Natural killer cell treated with Interleukin-12 subunit alpha and Interleukin-12 subunit beta and Interleukin-15 and Interleukin-18, amount 100 ng/mL, for 72 hours (primary cell): ENCODE measurements at places on chromosomes 12 and 14.

DNA sequence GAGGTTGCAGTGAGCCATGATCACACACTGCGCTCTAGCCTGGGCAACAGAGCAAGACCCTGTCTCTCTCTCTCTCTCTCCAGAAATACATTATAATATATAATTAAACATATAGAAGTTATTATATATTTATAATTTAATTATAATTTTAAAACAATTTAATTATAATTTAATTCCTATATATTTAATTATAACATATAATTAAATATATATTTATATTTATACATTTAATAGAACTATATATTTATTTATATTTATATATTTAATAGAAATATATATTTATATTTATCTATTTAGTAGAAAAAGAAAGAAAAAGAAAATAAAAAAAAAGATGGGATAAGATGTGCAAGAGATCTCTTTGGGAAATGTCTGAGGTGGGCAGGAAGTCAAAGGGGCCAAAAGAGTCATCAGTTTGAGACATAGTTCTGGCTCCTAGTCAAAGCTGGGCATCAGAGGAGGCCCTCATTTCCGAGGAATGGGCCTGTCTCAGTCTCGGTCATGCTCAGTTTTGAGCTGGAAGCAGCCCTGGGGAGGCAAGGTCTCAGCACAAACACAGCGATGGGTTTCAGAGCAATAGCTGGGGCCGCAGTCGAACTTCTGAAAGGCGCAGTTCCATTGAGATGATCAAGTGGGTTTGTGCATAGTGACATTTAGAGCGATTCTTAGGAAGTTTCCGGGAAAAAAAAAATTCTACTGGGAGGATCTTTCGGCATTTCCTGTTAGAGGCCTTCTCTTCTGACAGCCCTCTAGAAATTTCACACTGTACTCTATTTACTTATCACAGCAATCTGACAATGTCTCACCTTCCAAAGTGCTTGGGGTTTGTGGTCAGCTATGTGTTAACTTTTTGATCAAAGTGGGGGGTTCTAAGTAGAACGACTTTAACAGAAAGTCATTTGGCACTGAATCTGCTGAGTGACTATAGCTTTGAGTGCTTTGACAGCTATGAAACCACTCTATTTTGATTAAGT is 58.7 kb upstream of the GZMB start:
- DNase-seq: peak; percentile 84

GRCh38 chr12:52211716-52212585 is 20.1 kb upstream of the KRT80 start:
- DNase-seq: no peak

GRCh38 chr12:52390739-52391617 is 5.5 kb upstream of the KRT84 start:
- DNase-seq: no peak

DNA sequence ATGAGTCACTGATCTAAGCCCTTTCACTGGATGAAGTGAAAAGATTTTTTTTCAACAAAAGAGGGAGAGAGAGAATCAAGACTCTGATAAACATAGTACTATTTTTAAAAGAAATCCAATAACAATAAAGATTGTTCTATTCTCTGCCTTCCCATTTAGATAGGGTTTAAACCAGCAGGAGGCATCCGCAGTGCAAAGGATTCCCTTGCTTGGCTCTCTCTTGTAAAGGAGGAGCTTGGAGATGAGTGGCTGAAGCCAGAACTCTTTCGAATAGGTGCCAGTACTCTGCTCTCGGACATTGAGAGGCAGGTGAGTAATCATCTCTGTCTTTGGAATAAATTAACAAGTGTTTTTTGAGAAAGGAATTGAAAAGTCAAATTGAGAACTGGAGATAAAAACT is 124.9 kb downstream of the DERA start:
- no peak for DNase-seq

DNA sequence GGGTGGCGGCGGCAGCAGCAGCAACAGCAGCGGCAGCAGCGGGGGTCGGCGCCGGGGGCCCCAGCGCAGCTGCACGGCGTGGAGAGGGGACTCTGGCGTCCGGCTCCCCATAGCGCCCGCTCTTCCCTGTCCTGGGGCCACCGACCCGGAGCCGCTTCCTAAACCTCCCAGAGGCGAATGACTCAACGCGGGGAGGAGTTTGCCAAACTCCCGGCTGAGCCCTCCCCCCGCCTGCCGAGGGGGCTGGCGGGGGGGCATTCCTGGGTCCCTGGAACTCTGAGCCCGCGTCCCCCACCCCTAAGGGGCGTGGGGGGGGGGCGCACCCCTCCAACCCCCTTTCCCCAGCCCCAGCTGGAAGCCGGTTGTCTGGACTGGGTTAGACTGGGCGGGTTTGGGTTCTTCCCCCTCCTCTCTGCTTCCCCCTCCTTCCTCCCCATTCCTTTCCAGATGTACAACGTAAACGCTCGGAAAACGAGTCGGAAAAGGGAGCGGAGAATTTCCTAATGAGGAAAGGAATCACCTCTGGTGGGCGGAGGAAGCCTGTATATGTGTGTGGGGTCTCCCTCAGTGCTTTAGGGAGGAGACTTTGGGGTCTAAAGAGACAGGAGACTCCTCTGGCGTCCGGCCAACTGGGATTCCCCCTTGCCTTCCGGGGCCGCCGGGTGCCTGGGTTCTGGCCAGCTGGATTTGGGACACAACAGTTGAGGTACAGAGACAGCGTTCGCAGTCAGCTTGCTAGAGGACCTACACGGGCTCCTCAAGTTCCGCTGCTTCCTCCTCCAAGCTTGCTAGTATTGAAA is at the start of gene ITGA5:
ITGA5 (minus strand) TSS at position 179 of the 800 bp plus-strand sequence; CDS start at position 111, 68 bp downstream.
- DNase-seq: no peak

GRCh38 chr14:34027130-34027989 is 76.5 kb upstream of the EGLN3 start:
- no peak for DNase-seq

DNA sequence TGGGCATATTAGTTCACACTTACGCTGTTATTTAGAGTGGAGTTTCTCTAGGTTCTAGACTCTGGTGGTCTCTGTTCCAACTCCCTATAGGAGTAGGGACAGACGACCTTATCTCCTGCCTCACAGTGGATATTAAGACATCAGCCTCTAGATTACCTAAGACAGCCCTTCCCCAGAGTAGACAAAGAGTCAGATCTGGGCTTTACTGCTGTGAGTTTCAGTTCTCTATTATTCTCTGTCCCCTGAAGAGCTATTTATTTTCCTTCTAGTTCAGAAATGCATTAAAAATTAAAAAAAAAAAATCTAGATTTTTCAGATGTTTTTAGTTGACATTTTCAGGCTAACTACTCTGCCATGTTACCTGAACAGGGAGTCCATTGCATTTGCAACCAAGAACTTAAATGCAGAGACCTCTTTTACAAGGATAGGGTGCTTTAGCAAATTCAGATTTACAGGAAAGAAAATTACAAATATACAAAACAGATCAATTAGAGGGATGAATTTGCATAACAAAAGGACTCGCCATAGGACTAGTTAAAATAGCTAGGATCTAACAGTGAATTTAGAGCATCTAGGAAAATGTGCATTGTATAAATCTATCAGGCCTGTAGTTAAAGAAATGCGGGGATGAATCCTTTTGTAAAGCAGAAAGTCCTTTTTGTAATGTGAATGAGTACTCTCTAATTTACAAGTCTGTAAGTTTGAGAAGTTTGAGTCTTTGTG is 381.4 kb downstream of the APAF1 start:
- no peak for DNase-seq

GRCh38 chr14:83483063-83483462 is 1949.4 kb upstream of the SEL1L start:
- DNase-seq: no peak

GRCh38 chr14:29475641-29476040 is 452.0 kb downstream of the PRKD1 start:
- no peak for DNase-seq

- no peak for DNase-seq
Observed at GRCh38 chr12:64603183-64603841, 7.0 kb upstream of the RASSF3 start.

- DNase-seq: no peak
Observed at GRCh38 chr12:22332202-22332601, 2.3 kb downstream of the ST8SIA1 start.

DNA sequence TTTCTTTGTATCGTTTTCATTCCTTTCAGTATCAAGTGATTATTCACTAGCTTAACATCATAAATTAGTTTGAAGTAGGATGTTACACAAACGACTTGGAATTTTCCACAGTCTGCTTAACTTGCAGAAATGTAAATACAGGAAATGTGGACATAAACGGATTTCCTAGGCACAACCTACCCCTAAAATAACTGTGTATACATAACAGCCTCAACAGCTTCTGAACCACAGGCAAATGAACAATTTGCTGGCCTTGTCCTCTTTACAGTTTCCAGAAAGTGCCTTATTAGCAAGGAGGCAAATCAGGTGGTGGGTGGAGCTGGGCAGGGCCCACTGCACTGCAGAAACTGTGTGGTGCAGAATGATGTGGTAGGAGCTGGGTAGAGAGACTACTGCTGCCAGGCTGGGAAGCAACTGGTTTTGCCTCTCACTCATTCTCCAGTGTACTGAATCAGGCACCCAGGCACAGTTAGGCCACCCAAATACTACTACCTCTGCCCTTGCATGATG is 14.1 kb downstream of the DRAM1 start:
- no peak for DNase-seq

DNA sequence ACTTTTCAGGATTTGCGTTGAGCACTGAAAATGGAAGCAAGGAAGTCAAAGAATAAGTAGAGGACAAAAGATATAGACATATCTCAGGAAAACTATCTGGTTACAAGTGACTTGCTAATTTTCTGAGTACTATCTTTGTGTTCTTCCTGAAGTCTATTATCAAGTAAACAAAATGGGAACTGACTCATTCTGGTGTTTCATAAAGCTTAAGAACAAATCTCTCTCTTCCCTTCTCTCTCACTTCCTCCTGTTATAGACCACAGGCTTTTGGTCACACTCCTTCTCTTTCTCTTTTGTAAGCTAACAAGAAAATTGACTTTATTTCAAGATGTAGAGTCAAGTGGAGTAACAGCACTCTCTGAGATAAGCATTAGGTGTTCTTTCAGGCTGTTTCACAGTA is 406.6 kb upstream of the SYT1 start:
- DNase-seq: no peak

DNA sequence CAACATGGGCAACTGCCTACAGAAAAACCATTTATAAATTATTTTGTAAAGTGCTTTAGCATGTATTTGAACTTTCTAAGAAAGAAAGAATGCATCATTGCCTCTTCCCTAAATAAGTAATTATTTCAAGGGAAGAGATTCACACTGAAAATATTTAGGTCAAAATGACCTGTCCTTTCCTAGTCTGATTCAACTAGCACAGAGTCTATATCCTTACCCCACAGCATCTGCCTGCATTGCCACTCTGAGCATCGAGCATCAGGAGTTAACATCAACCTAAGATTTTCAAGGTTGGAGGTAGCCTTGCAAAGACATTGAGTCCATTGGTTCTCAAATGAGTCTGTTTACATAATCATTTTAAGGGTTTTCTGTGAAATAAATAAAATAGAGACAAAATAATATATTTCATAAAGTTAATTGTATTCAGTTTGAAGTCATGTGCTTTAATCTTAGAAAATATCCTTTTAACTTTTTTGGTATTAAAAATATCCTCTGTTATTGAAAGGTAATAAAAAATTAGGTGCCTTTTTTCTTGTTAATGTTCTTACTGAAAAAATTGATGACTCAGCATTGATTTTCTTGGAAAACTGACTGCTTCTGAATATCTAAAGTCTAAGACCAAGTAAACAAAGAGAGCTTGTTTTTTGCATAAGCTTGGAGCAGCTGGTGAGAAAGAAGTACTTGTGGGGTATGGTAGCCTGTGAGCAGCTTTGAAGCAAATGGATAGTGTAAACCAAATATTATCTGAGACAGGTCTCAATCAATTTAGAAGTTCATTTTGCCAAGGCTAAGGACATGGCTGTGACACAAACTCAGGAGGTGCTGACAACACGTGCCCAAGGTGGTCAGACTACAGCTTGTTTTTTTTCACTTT is 269.0 kb upstream of the CLEC14A start:
- no peak for DNase-seq

GRCh38 chr12:118189741-118190191 is 53.8 kb downstream of the PEBP1 start:
- no peak for DNase-seq

DNA sequence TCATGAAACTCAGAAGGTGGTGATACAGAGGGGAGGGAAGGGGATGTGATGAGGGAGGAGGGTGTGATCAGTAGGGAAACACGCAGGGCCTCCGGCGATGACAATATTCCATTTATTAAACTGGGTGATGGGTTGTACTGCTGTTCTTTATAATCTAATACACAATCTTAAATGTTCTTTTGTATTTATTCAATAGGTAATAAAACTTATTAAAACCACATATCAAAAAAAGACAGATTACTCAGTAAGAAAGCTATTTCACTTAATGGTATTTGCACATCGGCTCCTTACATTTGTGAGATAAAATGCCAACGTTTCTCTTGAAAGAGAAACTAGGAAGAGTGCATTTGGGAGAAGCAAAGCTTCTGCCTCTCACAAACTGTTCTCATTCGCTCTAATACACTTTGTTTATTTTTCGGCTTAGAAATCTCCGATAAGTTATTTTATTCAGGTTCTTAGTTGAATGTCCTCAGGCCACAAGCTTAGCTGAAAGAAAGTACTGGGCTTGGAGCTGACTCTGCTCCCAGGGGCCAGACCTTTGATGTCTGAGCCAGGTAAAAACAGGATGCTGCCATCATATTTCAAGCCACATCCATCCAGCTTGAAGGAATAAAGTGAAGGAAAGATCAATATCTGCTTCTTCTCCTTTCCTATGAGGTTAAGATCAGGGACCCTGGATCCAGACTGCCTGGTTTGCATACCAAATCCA is 17.5 kb downstream of the STON2 start:
- DNase-seq: no peak

DNA sequence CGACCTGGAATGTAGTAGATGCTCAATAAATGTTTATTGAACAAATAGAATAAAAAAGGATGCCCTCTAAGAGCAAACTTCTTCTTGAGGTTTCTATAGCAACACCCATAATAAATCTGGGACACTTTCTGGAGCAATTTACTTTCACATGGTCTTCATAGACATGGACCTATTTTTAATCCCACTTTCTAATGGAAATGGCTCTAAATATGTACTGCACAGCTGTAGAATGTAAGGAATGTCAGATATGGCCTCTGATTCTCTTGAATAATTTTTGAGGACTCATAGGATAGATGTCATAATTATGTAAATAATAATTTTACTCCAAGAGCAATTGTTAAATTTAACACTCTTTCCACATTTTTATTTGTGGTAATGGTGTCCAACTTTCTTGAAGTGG is 133.5 kb upstream of the DAAM1 start:
- DNase-seq: no peak

DNA sequence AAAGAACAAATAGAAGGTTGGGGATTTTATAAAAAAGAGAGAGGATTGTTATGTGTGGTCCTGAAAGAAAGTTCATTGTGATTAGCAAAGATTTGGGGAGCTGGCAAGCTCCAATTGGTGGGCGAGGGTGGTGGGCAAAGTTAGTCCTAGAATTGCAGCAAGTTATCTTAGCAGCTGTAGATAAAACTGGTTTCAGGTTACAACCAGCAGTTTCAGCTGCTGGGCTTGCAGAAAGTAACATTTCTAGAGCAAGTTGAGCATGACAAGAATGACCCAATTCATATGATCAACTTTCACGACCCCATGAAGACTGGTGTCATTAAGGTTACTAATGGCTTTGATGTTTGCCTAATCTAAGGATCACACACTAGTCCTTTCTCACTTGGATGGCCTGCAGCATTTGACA is 177.9 kb upstream of the NUDT4 start:
- no peak for DNase-seq
